ENCODE measurements at places on chromosomes 1 and 21.

DNA sequence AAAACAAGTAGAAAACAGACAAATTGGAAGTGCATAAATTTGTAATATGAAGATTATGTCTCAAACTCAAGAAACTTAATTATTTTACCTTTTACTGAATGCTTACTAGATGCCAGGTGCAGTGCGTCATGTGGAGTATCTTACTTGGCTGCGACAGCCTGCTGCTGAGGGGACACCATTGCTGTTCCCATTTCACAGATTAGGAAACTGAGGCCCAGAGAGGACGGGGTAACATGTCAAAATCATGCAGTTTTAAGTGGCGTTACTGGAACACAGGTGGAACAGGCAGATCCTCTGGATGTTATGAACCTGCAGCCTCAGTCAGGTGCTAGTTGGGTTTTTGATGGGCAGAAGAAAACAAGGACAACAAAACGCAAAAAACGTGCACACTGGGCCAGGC lies 7.3 kb upstream of the DHRS3 start:
- no peak for DNase-seq

DNA sequence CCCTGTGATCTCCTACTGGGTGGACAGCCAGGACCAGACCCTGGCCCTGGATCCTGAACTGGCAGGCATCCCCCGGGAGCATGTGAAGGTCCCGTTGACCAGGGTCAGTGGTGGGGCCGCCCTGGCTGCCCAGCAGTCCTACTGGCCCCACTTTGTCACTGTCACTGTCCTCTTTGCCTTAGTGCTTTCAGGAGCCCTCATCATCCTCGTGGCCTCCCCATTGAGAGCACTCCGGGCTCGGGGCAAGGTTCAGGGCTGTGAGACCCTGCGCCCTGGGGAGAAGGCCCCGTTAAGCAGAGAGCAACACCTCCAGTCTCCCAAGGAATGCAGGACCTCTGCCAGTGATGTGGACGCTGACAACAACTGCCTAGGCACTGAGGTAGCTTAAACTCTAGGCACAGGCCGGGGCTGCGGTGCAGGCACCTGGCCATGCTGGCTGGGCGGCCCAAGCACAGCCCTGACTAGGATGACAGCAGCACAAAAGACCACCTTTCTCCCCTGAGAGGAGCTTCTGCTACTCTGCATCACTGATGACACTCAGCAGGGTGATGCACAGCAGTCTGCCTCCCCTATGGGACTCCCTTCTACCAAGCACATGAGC lies 17.2 kb upstream of the SLC25A44 start:
- DNase-seq: no peak

DNA sequence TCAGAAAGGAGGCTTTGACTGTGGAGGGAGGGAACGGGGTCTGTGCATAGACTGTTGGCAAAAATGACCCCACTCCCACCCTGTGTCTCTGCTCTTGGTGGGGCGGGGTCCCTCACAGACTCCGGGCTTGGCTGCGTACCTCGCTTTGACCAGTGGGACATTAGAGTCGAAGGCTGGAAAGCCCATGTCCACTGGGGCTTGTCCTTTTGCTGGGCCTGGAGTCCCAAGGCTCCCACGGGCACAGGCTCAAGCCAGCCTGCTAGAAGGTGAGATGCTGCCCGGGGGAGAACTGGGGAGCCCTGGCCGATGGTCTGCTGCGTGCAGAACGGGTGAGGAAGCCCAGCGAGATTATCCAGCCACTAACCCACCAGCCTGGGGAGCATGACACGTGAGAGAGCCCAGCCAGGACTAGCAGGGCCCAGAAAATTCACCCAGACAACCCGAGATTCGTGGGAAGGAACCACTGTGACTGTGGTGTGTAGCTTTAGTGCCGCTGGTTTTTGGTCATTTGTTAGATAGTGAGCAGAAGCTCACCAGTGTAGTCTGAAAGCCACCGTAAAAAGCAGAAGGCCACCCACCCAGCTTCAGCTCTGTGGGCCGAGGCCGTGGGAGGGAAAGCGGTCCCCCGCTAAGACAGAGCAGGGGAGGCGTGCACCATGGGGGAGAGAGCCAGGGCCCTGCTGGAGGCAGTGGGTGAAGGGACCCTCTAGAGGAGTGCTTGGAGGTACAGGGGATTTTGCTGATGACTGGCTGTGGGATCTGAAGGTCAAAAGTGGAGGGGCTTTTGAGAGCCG lies 78.3 kb upstream of the C1orf174 start:
- DNase-seq: no peak

DNA sequence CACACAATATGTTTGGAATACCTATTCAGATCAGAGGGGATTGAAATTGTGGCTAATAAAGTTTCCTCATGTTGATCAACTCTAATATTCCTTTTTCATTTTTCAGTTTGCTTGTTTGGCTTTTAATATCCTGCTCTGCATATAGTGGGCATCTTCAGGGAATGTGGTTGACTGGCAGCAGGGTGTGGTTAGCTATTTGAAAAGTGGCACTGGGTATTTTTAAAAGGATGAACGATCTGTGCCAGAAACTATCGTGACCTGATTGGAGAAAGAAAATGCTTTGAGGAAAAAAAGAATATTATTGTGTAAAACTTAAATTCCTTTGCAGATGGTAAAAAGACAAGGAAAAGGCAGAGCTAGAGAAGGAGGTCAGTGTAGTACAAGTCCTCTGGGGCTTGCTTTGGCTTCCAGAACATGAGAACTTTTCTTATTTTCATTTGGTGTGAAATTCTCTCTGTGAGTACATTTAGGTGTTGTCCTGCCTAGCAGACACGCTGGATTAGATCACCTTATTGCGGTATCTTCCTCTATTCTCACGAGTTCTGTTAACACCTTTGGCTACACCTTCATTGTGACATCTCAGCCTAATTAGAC lies 329.7 kb upstream of the SNX7 start:
- DNase-seq: no peak

GRCh38 chr1:220067269-220068204 lies 21.2 kb upstream of the EPRS1 start:
- DNase-seq: no peak

DNA sequence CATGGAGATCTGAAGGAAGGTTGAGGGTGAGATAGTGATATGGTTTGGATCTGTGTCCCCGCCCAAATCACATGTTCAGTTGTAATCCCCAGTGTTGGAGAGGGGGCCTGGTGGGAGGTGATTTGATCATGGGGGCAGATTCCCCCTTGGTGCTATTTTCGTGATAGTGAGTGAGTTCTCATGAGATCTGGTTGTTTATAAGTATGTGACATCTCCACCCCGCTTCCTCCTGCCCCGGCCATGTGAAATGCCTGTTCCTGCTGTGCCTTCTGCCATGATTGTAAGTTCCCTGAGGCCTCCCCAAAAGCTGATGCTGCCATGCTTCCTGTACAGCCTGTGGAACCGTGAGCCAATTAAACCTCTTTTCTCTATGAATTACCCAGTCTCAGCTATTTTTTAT lies 451.9 kb upstream of the VAMP3 start:
- DNase-seq: no peak

DNA sequence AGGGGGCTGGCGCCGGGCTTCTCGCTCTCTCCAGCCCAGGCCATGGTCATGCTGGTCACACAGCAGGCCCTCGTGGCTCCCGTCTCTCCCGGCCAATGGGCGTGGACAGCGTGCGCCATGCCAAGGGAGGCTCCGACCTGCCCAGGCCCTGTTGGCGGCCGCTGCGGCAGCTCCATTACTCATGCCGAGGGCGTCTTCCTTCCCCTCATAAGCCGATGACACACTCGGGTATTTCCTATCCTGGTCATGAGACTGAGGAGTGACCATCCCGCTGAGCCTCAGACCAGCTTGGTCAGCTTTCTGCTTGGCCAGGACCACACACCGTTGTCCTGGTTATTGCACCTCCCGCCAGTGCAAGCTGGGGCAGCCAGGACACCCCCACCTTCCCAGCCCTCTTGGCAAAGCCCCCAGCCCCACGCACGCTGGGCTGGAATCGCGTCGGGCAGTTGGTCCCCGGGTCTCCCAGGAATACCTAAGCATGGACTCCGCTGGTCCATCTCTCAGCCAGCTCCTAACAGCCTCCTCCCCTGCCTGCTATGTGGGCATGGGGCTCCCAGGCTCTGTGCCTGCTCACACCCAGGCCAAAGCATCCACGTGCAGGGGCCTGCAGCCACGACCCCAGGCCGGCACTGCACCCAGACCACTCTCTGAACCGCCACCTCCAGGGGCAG lies 49.8 kb downstream of the ARHGEF16 start:
- DNase-seq: peak; percentile 81

GRCh38 chr1:168273575-168273974 lies 7.1 kb upstream of the TBX19 start:
- no peak for DNase-seq

DNA sequence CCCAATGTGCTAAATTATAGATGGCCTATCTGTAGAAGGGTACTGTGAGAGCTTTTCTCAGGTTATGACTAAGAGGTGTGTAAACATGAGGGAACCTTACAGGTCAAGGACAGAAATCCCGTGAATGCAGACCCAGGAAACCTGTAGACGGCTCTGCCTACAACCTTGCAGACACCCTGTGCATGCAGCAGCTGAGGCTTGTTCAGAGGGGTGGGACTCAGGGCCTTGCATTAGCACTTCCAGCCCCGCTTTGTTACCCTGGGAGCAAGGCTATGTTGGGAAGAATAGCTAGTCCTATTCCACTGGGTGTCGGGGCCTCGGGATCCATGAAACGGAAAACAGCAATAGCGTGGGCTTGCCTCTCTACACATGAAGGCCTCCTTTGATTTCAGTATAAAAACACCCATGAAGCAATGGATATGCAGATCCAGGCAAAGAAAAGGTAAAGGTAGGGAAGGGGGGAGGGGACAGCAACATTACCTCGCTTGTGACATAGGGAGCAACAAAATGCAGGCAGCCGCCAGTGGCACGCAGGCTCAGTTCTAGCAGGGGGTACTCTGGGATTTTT lies 9.5 kb upstream of the NDUFS5 start:
- no peak for DNase-seq

GRCh38 chr21:41357546-41357945 lies 4.3 kb upstream of the MX2 start:
- DNase-seq: no peak

- DNase-seq: no peak
Observed at GRCh38 chr1:236812334-236813030, 17.4 kb downstream of the MTR start.

DNA sequence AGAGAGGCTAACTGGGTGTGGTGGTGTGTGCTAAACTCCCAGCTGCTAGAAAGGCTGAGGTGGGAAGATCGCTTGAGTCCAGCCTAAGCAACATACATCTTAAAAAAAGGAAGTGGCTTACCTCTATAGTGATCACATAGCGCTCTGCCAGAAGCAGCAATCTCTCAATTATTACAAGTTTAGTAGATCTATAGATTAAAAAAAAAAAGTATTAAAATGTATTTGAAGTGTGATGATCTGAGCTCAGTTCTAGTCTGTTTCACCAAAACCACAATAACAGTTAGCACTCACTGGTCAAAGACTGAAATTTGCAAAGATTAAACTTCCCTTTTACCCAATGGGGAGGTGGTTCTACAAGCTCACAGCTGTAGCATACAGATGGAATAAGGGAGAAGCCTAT lies 76.3 kb downstream of the USP24 start:
- no peak for DNase-seq

DNA sequence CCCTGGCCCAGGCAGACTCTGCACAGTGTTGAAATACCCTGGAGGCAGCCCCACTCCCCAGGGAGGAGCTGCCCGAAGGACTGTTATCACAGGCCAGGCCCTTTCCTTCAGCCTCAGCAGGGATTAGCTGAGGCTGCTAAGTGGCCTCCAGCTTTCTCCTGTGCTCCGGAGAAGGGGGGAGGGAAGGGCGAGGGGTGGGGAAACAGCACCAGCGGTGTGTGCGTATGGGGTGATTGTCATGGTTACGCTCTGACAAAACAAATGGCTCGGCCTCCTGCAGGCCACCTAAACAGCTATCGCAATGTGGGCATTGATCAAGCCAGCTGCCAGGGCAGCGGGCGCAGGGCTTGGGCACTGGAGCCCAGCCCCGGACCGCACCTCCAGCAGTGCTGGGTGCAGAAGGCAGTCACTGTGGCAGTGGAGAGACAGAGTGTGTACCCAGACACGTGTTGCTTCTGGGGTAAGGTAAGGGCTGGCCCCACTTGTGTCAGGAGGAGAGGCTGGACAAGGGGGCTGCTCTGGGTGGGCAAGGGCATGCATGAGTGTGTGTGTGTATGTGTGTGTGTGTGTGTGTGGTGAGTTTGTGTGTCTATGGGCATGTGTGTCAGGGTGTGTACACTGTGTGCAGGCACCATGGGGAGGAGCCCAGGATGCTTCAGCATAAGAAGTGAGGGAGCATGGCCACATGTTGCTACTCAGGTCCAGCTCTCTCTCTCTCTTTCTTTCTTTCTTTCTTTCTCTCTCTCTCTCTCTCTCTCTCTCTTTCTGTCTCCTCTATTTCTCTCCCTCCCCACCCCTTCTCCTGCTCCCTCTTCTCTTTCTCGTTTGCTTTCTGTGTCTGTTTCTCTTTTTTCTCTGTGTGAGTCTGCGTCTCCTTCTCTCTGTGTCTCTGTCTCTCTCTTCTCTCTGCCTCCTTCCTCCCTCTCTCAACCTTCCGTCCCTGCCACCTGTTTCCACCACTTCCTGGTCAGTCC lies at the start of gene VWA5B1:
Gene VWA5B1 (plus strand): TSS at position 252 of the 974 bp plus-strand sequence. CDS start 19,727 bp downstream, outside the sequence.
- DNase-seq: peak; percentile 70

GRCh38 chr1:20386323-20387081 lies 95.8 kb downstream of the VWA5B1 start:
- DNase-seq: no peak

DNA sequence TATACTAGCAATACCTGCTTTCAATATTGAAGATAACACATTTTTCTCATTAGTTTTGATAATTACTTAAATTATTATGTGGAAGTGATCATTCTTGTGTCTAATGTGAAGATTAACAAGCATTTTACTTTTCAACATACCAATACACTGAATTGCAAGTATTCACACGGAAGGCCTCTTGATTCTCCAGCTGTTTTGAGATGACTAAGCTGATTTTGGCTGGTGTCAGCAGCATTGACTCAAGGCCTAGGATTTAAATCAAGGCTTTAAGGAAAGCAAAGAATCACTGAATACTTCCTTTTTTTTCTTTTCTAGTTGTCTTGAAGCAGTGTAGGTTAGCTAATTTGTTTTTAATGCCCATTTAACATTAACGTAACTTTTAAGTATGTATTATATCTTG lies 373.7 kb downstream of the SRGAP2C start:
- DNase-seq: peak; percentile 59

GRCh38 chr21:36388096-36388495 lies 2.9 kb downstream of the CHAF1B start:
- DNase-seq: no peak

GRCh38 chr1:64623750-64624191 lies 121.1 kb upstream of the RAVER2 start:
- DNase-seq: peak; percentile 72

DNA sequence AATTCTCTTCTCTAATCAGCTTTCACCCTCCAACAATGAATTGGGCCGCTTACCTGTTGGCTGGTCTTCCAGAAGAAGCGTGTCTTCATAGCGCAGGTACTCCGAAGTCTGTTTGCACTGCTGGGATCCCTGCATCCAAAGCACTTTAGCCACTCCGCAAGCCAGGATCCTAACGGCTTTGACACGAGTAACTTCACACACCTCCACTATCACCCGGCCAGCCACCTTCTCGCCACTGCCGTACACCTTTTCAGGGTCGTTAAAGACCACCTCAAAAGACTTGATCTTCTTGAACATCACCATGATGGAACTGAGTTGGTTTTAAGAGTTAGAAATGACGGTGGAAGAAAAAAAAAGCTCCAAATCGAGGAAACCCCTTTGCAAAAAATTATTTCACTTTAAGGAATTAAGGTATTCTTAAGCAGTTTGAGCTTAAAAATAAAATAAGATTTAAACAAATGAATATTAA lies 381 bp downstream of the TXNIP start:
- DNase-seq: no peak
